ENCODE measurements at places on chromosomes 11 and 22.

DNA sequence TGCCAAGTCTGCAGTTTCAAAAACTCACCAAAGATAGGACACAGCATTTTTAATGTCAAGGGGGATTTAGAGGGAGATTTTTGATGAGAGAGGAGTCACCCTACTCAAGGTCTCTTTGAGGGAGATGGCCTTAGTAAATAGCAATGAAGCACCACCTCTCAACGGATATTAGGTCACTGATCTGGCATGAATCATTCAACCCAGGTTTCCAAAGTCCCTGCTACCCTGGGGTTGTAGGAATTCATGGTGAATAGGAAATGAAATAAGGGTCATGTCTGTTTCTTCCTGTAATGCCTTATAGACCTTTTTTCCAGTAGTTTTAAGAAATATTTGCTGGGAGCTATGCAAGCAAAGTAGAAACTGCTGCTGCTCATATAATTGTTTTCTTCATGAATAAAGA lies 2154.9 kb downstream of the LRRC4C start:
- no peak for DNase-seq

- DNase-seq, result no peak
Observed at GRCh38 chr11:113932788-113933187, 28.2 kb downstream of the HTR3B start.

DNA sequence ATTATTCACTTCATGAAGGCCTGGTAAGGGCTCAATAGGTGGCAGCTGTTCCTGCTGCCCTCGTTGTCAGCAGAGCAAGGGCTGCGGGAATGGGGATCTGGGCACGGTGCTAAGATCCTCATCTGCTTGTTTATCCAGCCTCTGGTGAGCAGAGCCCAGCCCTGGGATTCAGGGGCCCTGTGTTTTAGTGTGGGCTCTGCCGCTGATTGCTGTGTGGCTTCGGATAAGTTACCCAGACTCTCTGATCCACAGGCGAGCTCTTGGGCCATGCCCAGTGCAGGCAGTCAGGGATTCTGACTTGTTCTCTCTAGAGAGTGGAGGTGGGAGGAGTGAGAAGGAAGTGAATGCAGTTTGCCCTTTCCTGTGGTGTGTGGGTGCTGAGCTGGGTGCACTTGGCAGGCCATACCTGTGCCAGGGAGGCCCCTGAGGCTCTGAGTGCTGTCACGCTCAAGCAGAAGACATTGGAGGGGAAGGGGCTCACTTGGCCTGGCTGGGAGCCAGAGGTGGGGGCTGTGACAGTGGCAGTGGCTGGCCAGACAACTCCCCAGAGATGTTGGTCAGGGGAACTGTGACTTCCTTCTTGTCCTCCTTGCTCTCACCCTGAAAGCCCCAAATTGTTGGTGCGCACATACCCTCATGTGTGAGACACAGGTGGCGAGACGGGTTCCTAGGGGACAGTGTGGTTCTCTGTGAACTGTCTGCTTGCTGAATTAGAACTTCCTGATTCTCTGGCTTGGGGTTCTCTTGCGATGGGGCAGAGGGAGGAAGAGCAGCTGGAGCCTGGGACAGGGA lies 43.7 kb downstream of the CD82 start:
- peak; percentile 55 for DNase-seq

DNA sequence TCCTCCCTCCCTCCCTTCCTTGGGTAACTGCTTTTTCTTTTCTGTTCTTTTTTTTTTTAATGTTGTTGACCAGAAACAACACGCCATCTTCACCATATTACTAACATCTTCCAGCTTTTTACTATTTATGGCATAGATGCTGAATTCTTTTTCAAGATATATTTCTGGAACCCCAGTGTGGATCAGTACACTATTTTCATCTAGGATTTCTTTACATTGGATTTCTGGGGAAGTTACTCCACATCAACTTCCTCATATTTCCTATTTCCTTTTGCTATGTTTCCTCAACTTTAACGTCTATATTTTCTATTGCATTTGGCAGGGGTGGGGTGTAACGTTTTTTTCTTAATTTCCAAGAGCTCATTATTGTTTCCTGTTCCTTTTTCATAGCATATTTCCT lies 7.0 kb downstream of the PGM2L1 start:
- no peak for DNase-seq

- DNase-seq, result no peak
Observed at GRCh38 chr11:123318623-123319022, 111.4 kb upstream of the GRAMD1B start.

GRCh38 chr11:78722786-78723185 lies 148.1 kb upstream of the NARS2 start:
- DNase-seq, result no peak

GRCh38 chr22:32661737-32662586 lies 139.5 kb upstream of the TIMP3 start:
- no peak for DNase-seq

- DNase-seq, result no peak
Observed at GRCh38 chr11:8339592-8340022, 75.9 kb upstream of the LMO1 start.

- peak; percentile 36 for DNase-seq
Observed at GRCh38 chr11:75597636-75598035, 35.6 kb downstream of the SERPINH1 start.

DNA sequence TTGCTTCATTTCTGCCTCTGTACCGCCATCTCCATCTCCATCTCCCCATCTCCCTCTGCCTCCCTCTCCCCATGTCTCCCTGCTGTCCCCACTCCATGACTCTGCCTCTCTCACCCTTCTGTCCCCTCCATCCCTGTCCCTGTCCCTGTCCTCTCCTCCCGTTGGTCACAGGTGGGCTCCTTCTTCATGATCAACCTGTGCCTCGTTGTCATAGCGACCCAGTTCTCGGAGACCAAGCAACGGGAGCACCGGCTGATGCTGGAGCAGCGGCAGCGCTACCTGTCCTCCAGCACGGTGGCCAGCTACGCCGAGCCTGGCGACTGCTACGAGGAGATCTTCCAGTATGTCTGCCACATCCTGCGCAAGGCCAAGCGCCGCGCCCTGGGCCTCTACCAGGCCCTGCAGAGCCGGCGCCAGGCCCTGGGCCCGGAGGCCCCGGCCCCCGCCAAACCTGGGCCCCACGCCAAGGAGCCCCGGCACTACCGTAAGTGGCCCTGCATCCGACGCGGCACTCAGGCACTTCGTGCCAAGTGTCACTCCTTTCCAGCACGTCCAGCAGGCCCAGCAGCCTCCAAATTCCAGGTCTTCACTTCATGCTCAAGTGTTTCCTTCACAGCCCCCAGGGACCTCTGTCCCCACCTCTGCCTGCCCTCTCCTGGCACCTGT lies 76.0 kb downstream of the CACNA1I start:
- DNase-seq, result peak; percentile 85

DNA sequence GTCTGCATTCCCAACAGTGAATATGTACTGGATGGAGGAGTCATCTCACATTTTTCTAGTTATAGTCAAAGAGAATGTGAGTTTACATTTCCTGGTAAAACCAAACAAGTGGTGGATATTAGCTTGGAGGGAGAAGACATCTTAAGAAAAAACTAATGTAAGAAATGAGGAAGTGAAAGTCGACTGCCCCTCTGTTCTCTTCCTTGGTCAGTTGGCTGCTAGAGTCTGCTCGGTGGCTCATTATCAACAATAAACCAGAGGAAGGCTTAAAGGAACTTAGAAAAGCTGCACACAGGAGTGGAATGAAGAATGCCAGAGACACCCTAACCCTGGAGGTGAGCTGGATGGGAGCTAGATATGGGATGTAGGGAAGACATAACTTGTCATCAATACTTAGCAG lies 5.8 kb downstream of the SLC22A9 start:
- no peak for DNase-seq

All from DMS79 treated with DMSO at 0.1 percent for 48 hours (cell line).